NCI-H2029 treated with DMSO at 0.1 percent for 48 hours (cell line): ENCODE measurements at places on chromosomes 2 and 18.

DNA sequence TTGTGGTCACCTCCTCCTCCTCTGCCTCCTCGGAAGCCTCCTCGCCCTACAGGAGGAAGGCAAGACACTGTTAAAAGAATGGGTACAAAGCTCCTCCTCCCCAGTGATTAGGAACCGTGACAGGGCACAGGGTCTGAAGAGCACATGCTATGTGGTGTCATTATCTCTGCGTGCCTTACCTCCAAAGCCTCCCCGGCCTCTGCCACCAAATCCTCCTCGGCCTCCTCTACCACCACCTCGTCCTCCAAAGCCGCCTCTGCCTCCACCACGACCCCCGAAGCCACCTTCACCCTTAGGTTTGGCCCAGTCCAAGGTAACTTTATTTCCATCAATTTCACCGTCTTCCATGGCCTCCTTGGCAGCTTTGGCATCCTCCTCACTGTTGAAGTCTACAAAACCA lies 9.1 kb downstream of the NCL start:
- no peak for DNase-seq

GRCh38 chr2:160512491-160512890 lies 18.9 kb upstream of the RBMS1 start:
- DNase-seq: no peak

DNA sequence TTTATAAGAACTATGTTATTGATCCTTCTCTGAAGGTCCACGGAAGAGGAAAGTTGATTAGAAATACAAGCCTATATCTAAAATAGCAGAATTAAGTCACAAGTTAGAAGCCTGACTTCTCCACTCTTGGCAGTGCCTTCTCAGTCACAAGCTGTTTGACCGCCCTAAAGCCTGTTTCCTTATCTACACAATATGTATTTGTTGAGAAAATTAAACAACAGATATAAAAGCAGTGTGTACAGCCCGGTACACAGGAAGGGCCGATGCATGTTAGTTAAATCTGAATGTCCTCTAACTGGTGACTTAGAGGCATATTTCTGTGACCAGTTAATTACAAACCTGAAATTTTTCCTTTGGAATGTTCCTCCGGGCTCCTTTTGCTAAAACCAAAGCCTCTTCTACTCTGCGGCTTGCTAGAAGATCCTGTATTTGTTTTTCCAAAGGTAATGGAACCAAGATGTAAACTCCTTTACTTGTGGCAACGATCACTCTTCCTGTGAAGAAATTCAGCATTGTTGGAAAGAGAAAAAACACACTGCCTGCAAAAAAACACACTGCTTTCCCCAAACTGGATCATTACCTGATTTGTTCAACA lies 33.4 kb downstream of the TGFBRAP1 start:
- DNase-seq: no peak

DNA sequence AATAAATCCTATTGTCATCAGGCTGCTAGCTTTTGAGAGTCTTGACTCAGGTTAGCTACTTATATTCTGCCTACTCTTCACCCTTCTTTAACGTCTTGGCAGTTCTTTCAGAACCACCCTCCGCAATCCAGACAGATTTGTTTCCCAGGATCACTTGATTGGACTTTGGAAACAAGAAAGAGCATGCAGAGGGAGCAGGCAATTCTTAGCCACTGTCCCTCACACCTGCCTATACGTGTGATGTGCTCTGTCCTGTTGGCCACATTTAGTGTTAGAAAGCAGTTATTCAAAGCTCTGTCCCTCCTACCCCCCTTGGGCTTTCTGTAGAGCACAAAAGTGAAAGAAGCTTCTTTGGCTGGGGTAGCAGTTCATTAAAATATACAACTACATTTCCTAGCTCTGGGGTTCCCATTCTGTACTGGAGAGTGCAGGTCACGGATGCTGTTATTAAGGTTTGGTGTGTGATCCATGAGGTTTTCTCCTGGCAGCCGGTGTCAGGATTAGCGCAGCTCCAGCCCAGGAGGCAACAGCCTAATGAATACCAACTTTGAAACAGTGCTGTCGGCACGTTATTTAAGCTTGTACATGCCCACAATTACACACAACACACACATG lies 6.3 kb downstream of the FZD5 start:
- no peak for DNase-seq

DNA sequence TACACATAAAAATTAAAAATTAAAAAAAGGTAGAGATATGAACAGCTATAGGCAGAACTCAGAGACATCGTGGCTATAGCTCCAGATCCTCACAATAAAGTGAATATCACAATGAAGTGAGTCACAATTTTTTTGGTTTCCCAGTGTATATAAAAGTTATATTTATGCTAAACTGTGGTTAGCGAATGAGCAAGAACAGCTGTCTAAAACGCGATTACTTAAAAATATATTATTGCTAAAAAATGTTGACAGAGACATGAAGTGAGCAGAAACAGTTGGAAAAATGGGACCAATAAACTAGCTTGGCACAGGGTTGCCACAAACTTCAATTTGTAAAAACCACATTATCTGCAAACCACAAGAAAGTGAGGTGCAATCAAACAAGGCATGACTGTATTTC lies 551.7 kb upstream of the NETO1 start:
- no peak for DNase-seq

GRCh38 chr18:63312737-63313395 lies 6.7 kb downstream of the BCL2 start:
- DNase-seq: no peak

GRCh38 chr2:109185338-109185737 lies 56.3 kb downstream of the SH3RF3 start:
- no peak for DNase-seq

GRCh38 chr2:36572054-36572718 lies 25.8 kb downstream of the FEZ2 start:
- no peak for DNase-seq

- peak; percentile 38 for DNase-seq
These were observed 89.3 kb downstream of the PDE11A start for GRCh38 chr2:177983183-177983788.

DNA sequence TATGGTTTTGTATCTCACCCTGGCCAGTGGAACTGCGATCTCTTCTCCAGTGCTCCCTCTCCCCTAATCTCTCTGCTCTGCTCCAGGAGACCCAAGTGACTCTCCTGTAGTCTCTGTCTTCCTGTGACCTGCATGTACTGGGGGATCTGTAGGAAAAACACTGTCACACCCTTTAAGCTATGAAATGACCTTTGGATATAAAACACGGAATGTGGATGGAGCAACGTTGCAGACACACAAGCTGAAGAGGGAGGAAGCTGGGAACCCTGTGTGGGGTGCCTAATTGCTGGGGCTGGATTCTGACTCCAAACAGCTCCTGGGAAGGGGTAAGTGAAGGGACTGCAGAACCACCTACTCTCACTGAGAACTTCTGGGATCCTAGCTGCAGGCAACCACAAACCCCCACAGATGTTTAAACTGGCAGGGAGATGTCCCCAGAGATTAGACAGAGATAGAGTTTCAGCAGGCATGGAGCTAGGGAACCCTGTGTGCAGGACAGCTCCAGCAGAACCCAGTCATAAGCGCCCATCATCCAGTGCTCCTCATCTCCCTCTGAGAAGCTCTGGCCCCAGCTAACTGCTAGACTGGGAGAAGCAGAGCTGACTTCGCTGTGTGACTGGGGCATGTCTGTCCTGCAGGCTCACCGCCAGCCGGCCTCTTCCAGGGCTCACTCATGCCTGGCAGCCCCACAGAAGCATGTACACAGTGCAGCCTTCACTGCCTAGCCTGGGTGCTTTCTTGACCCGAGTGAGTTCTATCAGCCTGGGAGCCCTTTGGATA lies 482.7 kb upstream of the SETBP1 start:
- DNase-seq: peak; percentile 2

GRCh38 chr2:134513465-134513804 lies 205.4 kb downstream of the TMEM163 start:
- no peak for DNase-seq

DNA sequence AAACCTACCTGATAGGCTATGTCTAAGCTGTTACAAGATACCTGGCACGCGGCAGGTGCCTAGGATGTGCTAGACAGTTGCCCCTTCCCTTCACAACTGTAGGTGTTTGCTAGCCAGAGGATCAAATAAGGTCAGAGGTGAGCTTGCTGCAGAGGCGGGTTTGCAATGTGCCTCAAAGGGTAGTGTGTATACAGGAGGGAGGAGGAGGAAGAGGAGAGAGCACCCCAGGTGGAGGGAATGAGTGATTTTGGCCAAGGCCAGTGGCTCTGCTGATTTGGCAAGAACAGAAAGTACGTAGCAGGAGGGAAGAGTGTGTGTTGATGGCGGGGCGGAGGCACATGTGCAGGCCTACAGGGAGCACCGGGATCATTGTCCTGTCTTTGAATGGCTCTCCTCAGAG lies 236.5 kb downstream of the HAUS1 start:
- no peak for DNase-seq

DNA sequence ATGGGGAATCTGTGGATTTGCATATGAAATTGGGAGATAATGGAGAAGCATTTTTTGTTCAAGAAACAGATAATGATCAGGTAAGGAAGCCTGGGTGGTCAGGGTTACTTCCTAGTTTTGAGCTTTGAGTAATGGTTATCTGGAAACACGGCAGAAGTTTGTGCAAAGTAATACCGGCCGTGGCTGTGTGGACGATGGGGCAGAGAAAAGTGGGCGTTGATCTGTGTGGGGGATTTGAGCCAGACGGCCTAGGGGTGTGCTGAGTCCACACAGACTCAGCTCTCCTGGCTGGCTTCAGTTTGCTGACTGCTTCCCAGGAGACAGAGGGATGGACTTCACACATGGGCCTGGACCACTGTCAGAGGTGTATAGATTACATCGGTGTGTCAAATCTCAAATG lies 21.3 kb downstream of the LPIN1 start:
- no peak for DNase-seq

DNA sequence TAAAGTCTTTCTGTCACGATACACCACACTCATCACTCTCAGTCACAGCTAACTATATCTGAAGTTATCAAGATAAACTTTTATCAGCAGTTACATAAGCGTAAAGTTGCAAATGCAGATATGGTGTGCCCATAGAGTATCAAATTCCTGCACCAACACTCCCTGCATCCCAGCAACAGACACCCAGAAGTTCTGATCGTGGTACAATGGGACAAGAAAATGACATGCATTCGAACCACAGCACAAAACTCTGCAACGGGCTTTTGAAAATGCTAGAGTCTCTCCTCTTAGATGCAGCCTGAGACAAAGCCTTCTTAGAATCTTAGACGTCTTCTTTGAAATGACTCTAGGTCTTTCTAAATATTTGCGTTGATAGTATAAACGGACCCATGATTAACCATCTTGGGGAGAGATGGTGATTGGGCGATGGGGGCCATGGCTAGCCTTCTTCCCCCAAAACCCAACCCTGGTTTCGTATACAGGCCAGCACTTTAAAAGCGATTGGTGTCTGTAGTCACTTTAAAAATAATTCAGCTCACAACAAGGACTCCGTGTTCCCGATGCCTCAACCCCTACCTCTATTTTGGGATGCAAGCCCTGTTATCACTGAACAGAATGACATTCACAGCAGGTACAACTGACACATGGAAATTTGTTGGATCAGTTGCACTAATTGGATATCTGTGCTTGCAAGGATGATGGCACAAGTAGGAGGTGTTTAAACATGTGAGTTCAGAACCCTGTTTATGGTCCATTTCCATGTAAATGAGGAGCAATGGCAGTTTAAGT lies 286.6 kb downstream of the MYT1L start:
- no peak for DNase-seq

- no peak for DNase-seq
These were observed 50.3 kb upstream of the FOSL2 start for GRCh38 chr2:28342081-28342967.

DNA sequence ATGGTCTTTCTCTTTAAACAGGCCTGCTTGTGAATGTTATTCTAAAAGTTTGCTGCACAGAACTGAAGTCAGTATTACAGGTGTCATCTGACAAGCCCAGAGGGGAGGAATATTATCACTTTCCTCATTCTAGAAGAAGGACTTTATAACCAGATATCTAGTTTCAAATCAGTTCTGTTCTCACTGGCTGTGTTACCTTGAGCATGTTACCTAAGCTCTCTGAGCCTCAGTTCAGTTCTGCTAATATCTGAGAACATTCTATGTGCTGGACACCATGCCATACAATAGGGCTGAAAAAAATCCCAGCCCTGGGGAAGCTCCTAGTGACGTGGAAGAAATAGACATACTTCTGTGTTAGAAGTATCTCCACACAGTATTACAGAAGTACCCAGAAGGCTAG lies 27.9 kb downstream of the MAPRE3 start:
- DNase-seq: no peak

GRCh38 chr2:235160281-235160810 lies 208.5 kb downstream of the SH3BP4 start:
- DNase-seq: no peak

DNA sequence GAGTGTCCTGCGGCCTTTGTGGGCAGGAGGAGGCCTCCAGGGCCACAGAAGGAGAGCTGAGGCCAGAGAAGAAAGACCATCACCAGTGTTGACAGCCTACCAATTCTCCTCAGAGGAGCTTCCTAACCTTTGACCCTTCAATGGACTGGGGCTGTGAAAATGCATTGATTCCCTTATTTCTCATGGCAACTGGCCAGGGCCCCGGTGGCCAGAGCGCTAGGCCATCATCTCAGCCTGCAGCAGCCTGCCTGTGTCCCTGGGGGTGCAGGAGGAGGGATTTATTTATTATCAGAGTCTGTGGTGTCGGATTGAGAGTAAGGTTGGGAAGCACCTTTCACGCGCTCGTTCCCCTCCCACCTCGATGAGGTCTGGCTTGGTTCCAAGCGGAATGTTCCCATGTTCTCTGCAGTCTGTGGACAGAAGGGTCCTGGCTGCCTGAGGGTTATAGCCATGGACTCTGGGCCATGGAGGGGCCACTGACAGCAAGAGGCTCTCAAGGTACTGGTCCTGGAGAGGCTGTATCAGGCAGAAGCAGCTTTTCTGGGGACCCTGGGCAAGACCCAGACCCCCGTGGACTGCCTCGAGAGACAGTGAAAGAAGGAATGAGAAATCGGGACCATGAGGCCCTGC lies 53.8 kb downstream of the CYP27C1 start:
- no peak for DNase-seq

- no peak for DNase-seq
These were observed 206.4 kb upstream of the NCKAP5 start for GRCh38 chr2:133774654-133775015.

DNA sequence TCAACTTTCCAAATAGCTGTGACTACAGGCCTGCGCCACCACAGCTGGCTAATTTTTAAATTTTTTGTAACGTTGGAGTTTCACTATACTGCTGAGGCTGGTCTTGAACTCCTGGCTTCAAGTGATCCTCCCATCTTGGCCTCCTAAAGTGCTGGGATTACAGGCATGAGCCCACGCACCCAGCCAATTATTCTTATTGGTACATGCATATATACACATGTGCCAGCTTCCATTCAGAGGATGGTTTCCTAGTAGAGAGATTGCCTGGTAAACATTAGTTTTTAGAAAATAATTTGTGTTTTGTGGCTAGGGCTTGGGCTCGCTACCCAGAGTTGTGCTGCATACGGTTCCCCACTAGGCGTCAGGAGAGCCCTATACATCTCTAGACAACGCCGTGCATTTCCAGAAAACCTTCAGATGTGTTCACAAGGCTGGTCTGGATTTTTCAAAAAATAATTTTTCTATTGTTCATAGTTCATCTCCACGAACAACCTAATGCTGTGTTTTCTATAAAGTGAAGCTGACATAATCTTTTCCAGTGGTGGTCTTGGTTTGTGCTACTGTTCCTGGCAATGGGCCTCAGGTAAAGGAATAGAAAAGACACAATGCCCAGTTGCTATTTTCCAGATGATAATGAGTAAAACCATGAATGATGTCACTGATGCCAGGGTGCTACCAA lies 14.6 kb upstream of the AFG3L2 start:
- DNase-seq: peak; percentile 24
